Fibroblast of skin of scalp (primary cell): ENCODE measurements at places on chromosomes 1 and 21.

DNA sequence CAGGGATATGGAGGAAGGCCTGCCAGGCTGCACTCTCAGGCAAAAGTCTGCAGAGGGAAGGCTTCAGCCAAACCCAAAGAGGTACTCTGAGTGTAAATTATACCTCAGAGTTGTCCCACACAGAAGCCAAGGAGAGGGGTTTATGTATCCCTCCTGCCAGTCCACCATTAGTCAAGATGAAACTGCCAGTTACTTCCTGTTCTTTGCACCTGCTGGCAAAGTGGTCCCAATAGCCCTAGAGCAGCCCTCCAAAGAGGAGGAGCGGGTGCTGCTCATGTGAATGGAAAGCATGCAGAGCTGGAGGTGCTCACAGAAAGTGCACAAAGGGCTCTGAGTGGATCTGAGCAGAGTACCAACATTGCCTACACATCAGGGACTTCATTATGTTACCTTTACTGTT is 37.1 kb upstream of the MCOLN3 start:
- DNase-seq: no peak

DNA sequence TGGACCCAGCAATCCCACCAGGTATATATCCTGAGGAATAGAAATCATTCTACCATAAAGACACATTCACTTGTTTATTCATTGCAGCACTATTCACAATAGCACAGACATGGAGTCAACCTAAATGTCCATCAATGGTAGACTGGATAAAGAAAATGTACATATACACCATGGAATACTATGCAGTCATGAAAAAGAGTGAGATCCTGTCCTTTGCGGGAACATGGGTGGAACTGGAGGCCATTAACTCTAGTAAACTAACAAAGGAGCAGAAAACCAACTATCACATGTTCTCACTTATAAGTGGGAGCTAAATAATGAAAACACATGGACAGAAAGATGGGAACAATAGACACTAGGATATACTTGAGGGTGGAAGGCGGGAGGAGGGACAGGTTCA is 36.1 kb upstream of the PRKACB start:
- DNase-seq: no peak

DNA sequence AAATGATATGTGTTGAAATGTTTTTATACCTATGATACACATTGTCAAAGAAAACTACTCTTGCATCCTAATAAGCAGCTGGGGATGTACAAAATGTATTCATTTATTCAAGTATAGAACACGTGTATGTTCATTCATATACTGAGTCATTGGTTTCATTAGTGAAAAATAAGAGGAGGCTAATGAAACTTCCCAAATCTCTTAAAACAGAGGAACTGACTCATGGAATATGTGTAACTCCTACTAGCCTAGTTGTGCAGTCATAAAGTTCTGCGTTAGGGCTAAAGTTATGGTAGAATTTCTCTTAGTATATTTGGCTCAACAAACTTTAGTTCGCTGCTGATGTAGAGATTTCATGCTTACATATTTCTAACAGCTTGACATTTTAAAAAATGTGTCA is 441.6 kb downstream of the NCAM2 start:
- DNase-seq: no peak

GRCh38 chr1:74502858-74503257 is 9.6 kb downstream of the LRRC53 start:
- no peak for DNase-seq

- DNase-seq: no peak
These were observed 114.6 kb upstream of the ATP1B1 start for GRCh38 chr1:168991667-168992475.

DNA sequence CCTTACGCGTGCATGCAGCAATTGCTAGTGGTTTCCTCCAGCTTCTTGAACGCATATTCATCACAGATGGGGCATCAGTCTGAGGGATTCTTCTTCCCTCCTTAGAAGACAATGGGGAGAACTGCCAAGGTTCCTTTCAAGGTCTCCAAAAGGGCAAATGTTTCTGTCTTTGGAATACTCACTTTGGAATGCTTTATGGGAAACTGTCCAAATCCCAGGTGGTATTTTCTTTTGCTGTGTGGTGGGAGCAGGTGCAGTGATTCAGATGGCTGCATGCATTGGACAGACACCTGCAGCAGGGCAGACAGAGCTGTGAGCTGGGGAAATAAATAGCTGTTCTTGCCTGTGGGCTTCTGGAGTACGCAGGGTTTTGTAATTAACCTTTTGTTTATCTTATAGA is 40.5 kb downstream of the URB2 start:
- no peak for DNase-seq

- DNase-seq: peak; percentile 15
These were observed 105.0 kb downstream of the KIAA0319L start for GRCh38 chr1:35452106-35452774.

DNA sequence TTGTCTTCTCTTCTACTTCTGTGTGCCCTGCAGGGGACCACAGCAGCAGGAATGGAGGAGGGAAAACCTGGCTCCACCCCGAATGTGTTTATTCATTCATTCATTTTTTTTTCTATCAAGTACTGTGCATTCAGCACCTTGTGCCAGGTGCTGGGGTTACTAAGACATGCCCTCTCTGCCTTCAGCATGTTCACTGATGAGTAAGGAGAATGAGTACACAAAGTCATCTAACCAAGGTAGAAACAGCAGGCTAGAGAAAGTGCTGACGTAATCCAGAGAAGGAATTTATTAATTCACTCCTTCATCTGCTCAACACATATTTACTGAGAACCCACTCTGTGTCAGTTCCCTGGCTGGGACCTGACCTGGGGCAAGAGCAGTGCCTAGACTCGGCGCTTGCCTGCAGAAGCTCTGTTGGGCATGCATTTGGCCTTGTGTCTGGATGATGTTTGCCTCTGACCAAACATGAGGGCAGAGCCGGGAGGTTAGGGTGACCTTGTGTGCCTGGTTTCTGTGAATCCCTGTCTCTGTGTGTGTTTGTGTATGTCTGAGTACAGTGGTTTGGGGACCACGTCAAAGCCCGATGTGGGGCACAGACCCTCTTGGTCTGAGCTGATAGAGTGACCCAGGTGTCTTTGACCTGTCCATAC is 3.3 kb upstream of the MYOG start:
- no peak for DNase-seq

DNA sequence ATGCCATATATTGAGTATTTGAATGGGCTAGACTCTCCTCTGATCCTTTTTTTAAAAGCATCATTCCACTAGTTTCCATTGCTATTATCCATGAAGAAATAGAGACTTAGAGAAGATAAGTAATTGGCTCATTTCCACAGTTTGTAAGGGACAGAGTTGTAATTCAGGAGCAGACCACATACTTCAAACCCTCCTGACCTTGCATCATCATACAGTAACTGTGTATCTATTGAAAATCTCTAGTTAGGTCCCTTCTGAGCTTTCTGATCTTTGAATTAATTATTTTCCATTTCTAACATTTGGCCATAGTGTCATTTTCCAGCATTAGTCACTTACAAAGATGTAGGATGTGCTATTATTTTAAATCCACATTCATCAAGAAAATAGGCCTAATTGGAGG is 386.5 kb upstream of the ST6GALNAC5 start:
- no peak for DNase-seq

GRCh38 chr1:99119188-99119587 is 114.5 kb upstream of the PLPPR5 start:
- peak; percentile 12 for DNase-seq

DNA sequence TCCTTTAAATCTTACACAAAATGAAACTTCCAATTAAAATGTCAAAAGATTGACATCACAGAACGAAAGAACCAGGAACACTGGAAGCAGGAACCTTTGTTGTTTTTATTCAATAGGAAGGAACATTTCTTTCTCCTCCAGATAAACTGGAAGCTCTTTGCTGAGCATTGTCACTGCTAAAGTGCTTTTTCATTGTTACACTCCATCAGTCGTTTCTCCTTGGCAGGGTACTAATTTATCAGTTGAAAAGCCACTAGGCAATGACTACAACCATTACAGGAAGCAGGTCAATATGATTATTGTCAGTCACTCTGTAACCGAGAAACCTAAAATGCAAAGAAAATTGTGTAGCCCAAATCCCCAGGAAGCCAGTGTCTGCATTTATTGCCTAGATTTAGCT is 163.2 kb upstream of the MAP1LC3C start:
- DNase-seq: no peak

- DNase-seq: no peak
These were observed 652.2 kb upstream of the USP24 start for GRCh38 chr1:55867304-55867843.

DNA sequence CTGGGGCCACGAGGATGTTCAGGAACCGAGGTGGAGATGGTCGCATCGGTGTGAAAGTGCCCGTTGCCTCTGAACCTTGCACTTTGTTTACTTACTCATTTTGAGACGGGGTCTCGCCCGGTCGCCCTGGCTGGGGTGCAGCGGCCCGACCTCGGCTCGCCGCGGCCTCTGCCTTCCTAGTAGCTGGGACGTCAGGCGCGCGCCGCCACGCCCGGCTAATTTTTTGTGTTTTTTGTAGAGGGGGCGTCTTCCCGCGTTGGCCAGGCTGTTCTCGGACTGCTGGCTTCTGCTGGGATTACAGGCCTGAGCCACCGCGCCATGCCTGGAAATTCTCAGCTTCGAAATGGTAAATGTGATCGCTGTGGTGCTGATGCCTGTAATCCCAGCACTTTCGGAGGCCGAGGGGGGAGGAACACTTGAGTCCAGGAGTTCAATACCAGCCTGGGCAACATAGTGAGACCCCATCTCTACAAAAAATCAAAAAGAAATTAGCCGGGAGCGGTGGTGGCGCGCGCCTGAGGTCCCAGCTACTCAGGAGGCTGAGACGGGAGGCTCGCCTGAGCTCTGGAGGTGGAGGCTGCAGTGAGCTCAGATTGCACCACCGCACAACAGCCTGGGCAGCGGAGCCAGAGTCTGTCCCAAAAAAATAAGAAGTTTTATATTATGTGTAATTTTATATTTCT is 684 bp upstream of the MRPL20 start:
- DNase-seq: peak; percentile 24

DNA sequence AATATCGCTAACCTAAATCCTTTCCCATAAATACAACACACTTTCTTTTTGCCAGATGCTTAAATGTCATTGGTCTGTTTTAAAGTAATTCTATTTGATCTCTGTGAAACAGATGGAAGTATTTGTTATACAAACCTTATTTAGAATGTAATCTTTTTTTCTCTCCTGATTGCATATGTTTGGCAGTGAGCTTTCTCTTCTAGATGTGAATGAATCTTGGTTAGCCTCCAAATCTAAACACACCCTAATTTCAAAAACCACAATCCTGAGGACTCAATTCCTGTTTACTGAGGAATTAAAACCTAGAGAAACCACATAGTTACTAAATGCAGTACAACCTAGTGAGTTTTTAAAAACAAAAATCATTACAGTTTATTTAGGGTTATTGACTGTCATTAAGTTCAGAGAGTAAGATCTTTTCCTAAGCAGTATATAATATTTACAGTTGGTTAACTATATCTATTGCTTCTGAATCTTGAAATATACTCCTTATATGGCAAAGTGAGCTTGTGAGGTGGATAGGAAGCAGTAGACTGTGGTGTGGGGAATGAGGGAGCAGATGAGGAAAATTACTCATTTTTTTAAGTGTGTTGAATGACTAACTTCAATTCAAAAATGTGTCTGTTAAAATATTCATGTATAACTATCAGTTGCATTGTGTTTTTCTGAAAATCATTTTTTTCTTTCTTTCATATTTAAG is 218.7 kb downstream of the FMN2 start:
- peak; percentile 73 for DNase-seq

GRCh38 chr1:14545422-14546025 is 53.0 kb upstream of the KAZN start:
- no peak for DNase-seq

DNA sequence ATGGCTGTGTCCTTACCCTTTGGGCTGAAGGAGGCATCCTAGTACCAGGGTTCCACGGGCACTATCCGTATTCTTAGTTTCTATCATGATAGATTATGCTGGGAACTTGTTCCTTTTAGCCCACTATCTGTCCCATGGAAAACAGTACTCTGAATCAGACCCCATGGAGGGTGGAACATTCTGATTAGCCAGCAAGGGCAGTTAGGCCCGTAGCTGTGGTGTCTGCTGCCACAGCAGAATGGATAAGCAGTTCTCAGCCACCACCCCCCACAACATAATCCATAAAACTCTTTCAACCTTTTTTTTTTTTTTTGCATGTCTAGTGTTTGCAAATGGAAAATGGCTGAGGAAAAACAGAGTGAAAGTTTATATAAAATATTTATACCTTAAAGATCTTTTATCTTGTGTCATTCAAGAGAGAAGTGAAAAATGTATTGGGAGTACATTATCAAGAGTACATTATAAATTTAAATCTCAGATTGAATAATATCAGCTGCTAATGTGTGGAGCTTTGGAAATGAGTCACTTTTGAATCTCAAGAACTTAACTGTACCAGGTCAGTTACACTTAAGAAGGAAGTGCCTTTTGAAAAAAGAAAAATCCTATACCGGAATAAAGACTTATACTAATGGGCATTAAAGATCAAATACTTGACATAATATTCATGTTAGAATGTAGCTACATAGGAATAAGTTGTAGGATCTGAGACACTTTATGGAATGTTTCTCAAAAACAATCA is 80.3 kb downstream of the NFIA start:
- DNase-seq: peak; percentile 54

DNA sequence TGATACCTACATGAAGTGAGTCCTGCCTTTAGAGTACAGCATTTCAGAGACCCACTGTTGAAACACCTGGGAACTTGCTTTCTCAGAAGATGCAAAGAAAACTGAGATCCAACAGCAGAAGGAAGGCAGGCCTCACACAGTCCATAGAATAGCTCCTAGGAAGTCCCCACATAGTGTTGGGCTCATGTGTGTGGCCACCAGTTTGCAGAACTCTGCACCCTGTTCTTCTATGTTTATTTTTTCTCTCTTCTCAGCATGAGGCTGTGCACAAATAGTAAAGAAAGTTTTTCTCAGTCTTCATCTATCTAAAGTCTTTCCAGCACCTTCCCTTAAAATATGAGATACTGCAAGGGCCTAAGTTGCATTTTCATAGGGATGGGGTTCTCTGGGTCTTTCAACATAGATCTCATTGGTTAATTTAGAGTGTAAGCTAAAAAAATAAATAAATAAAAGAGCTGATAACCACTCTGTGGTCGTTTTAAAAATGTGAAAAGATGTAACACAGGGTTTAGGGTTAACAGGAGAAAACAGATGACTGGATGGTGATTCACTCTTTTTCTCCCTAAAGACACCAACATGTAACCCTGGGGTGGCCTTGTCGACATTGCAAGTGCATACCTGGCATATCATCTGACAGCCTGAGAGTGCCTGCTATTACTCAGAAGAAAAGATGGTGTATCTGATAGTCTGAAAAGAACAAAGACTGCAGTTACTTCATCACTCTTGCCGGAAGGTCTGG is 94.6 kb downstream of the ZC3H11B start:
- DNase-seq: peak; percentile 62

GRCh38 chr1:93559045-93559444 is 111.1 kb downstream of the FNBP1L start:
- no peak for DNase-seq

- no peak for DNase-seq
These were observed 13.8 kb downstream of the LEPR start for GRCh38 chr1:65434255-65434654.

- DNase-seq: no peak
These were observed 35.6 kb downstream of the ST7L start for GRCh38 chr1:112583366-112583765.
